RCC 7860 (cell line): ENCODE measurements at places on chromosomes 6 and 20.

DNA sequence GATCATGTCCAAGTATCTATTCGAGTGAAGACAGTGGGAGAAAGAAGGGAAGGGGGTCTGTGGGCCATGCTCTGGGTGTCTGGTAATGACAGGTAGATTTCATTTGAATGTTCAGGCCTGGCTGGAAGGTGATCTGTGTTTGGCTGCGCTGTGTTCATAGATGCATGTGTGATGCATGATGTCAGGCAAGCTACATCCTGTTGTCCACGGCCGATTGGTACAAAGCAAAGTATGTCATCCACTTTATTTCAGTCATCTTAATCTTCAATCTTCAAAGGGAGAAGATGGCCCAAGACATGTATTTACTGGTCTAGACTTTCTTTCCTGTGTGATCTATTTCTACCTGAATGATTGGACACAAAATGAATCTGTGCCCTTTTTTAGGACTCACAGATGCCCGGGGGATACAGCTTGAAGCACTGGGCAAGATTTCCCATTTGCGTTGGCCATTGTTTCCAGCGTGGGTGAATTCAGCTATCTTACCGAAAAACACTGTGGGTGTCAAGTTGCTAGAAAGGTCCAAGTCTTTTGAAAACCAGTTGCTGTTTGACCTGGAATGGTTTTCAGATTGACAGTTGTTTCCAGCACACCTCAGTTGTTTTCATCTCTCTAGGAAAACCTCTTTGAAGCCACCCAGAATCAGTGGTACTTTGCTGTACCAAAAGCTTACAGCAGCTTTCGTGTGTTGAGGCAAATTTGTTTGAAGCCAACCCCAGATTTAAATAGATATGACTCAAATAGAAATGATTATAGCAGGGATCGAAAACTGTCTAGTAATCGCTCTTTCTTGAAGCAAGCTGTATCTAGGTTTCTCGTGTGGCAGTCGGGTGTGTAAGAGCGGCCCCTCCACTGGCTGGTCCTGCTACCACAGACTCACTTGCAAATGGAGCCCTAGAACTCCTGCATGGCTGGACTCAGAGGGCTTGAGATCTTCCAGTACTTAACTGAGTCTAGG lies 27.2 kb downstream of the DUSP22 start:
- no peak for DNase-seq

DNA sequence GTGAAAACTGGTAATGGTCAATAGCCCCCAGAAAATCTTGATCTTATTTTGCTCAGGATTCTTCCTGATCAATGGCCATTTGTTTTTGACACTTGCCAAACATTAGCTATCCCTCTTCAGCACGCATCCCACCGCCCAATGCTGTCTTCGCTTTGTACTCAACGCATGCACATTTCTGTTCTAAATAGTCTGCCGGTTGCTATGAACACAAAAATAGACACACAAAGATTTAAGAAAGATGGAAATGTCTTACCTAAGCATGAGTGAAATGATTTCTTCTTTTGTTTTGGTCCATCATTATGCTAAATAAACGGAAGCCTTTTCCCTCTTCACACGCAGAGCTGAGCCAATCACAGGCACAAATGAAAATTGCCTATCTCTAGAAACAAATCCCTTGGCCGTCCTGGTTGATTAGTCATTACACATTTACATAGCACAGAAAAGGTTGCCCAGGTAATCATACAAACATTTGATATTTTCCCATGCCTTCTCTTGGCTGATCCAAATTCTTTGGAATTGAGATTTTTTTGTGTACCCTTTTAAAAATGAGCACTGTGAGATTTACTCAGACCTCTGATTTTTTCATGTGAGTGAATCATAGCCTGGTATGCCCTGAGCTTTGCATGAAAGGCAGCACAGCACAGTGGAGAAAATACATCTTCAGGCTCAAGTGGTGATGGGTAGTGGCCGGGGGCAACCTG lies 70.5 kb upstream of the FAM184A start:
- DNase-seq = no peak

GRCh38 chr6:111724039-111724438 lies 118.4 kb upstream of the TRAF3IP2 start:
- no peak for DNase-seq

DNA sequence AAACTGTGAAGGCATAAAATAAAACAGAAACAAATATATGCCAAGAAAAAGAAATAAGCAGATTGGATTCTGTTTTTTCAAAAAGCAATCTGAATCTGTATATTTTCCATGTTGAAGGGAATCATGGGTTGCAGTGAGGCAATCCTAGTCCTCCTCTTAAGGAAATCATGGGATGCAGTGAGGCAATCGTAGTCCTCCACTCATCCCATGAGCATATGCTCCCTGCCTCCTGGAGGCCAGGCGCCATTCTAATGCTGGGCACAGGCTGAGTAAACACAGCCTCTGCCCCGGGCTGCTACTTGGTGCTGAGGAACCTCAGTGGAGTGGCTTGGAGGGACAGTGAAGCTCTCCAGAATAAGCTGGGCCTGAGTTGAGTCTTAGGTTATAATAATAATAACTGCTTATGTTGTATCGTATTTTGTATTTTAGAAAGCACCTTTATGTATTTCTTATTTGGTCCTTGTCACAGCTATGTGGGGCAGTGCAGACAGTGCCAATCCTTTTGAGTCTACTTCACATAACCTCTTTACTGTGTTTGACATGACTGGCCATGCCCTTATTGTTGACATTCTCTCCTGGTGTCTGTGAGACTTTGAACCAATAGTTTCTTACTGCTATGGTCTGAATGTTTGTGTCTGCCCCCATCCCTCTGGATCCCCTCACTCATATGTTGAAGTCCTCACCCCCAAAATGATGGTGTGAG lies 56.6 kb upstream of the CITED2 start:
- DNase-seq = no peak

DNA sequence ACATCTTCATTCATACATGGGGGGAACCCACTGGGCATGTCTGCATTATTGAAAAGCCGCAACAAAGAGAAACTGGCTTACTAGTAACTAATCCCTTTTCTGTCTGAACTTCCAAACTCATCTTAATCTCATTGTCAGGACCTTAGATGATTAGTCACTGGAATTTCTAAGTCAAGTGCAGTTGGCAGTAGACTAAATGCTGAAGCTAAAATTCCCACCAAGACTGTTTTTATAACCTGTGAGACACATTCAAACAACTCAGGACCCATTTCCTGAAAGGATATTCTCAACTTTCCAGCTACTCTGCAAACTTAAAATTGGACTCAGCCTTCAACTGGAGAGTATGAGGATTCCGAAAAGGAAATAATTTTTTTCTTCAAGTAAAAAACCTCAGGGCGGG lies 94.8 kb upstream of the SCAF8 start:
- peak; percentile 7 for DNase-seq
